ENCODE measurements at places on chromosomes 16 and 17.
A peak's percentile ranks its signal among the peaks of the same experiment; 100 is the strongest.

GRCh38 chr17:79980246-79981043, 55.2 kb downstream of the TBC1D16 start:
- peak; percentile 21 for DNase-seq

DNA sequence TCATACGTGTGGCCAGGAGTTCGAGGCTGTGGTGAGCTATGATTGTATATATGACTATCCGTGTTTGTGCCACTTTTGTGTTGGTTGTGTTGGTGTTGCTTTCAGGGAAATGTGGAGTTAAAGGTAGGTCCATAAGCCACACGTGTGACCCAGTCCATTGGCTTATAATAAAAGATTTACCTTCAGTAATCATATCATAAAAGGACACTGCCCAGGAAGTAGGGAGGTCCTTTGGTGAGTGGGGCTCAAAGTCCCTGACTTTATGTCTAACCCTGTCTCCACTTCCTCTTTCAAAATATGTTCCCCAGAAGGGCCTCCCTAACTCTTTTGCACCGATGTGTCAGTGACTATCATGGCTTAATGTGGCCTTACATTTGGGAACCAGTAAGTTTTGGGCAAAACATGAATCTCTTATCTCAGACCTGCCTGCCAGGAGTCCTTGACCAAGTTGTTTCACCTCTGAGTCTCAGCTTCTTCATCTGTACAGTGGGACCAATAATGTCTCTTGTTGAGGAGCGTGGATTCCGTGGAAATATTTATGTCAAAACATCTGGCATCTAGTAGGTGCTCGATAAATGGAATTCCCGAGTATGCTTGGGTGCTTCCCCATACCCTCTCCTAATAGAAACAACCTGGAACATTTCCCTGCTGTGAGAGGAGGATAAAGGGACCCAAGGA, 4.8 kb downstream of the TNP2 start:
- no peak for DNase-seq

GRCh38 chr17:2418572-2418971, 17.7 kb upstream of the MNT start:
- DNase-seq: no peak

DNA sequence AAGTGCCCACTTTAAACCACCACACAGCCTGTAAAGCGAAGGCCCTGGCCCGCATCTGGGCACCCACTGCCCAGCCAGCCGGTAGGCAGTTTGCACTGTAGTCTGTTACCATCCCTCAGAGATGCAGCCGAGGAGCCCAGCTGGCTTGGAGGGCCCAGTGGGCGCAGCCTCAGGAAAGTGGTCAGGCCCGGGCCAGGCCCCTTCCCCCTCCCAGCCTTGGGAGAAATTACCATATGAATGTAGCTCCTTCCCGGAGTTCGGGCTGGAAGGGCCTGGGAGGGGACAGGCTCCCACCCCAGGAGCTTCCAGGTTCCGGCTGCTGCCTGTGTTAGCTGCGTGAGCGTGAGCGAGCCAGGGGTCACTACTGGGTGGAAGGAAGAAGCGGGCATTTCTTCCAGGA, 325.4 kb downstream of the SEC14L1 start:
- no peak for DNase-seq

- DNase-seq: no peak
Measured at GRCh38 chr17:58528443-58528842, 14.0 kb upstream of the MTMR4 start.

GRCh38 chr16:56945847-56946527, 14.0 kb downstream of the HERPUD1 start:
- DNase-seq: no peak

- DNase-seq: peak; percentile 65
Measured at GRCh38 chr17:40443196-40443987, at the start of gene IGFBP4. Gene IGFBP4, plus strand, starts transcription at chr17:40443450. Its CDS starts 286 bp downstream, at chr17:40443736.

DNA sequence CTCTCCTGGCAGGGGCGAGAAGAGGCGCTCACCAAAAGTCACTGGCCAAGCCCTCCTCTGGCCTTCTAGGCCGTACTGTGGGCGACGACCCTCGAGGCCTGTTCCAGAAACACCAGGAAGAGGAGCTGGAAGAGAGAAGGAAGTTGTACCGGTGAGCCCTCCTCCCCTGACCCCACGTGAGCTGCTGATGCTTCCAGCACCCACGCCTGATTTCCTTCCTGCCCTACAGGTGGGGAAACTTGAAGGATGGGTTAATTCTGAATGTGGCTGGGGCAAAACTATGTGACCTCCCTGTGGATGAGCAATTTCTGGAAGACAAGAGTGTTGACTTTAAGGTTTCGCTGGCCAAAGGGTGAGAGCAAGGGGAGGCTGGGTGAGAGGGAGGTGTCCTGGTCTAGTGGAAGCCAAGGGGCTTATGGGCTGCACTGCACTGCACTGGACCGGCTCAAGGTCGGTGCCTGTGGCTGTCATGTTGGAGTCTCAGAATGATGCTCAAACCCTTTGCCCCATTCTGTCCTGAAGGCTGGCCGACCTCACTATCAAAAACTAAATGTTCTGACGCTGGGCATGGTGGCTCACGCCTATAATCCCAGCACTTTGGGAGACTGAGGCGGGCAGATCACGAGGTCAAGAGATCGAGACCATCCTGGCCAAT, 6.2 kb downstream of the C17orf100 start:
- DNase-seq: no peak

DNA sequence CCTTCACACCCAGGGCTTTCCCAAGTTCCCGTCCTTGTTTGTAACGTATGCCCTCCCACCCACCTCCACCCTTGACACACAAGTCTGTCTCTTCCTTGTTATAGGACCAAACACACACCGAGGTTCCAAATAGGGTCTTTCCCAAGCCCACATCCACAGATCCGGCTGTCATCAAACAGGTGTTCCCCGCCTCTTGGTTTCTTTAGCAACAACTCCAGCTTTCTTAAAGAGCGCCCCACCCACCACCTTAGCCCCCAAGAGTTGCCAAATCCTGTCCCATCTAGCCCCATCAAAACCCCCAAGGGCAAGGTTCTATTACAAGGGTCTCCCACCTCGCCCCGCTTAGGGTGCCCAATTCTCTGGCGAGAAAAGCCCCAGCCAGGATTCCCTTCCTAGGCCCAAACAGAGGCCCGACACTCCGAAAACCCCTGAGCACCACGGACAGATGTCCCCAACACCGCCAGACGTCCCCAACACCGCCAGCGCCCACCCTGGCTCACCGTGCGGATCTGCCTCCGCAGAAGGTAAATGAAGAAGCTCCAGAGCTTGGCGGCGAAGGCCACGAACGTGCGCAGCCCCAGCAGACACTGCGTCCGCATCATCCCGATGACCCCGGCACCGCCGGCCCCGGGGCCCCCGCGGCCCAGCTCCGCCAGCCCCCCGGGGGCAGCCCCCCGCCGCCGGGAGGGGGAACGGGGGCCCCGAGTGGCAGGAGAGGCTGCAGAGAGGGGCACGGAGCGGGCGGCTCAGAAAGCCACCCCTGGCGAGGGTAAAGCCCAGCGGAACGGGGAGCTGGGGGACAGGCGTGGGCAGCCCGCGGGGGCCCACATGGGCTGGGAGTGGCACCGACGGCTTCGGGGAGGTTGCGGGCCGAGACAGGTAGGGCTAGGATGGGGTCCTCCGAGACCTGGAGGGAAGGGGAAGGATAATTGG, 573 bp downstream of the CTDNEP1 start:
- DNase-seq: no peak

GRCh38 chr16:56921571-56921970, 10.4 kb upstream of the HERPUD1 start:
- no peak for DNase-seq

DNA sequence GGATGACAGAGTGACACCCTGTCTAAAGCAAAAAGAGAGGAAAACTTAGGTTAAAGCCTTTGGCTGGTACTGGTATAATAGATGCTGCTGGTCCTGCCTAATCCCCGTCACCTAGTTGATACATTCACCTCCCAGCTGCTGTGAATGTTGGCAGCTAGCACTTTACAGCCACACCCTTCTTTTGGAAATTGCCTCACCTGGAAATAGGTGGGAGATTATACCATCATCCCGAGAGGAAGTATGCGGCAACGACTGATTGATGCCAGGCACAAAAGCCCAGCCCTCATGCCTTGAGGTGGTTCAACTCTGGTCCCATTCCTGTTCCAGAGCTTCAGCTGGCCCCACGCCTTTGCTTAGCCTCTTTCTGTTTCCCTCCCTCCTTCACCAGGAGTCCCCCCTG, 53.2 kb upstream of the SIAH1 start:
- no peak for DNase-seq

- no peak for DNase-seq
Measured at GRCh38 chr16:88317613-88317965, 65.2 kb upstream of the ZNF469 start.

DNA sequence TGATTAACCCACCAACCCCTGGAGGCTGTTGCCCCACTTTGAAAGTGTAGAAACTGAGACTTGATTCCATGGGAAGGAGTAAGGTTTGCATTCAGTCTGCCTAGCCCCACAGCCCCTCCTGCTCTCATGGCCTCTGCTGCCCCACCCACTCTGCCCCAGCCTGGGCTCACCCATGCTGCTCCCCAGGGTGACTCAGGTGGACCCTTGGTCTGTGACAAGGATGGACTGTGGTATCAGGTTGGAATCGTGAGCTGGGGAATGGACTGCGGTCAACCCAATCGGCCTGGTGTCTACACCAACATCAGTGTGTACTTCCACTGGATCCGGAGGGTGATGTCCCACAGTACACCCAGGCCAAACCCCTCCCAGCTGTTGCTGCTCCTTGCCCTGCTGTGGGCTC, 6.5 kb downstream of the PRSS41 start:
- no peak for DNase-seq

Data from activated CD4-positive, CD25-positive, alpha-beta regulatory T cell treated with anti-CD3 and anti-CD28 coated beads, Interleukin-2, amount 50 U/mL, for 72 hours (primary cell).